NCI-H345 (cell line): ENCODE measurements at places on chromosomes 7 and 10.
A peak's percentile ranks its signal among the peaks of the same experiment; 100 is the strongest.

DNA sequence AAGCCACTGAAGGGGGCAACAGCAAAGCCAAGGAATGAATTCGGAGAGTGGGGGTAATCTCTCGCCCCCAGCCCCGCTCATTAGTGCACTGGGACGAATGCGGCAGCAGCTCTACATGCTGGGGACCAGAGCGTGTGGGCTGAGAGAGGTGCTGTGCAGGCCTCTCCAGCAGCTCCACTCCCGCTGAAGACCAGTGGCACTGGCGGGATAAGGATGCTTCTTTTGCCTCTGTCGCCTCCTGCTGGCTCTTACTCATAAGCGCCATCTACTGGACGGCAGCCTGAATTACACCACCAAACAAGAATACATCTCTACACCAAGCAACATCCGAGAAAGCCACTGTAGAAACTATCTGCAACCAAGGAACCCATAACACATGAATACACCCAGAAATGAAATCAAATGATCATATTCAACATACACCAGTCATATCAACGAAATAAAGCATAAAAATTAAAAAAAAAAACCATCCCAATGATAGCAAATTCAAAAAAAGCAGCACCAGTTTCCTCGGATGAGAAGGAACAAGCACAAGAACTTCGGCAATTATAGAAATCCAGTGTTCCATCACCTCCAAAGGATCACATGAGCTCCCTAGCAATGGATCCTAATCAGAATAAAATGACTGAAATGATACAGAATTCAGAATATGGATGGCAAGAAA lies 79.0 kb upstream of the TMEM168 start:
- DNase-seq: no peak

GRCh38 chr7:150326657-150327268 lies 3.4 kb upstream of the ACTR3C start:
- no peak for DNase-seq

GRCh38 chr7:106010331-106010730 lies 47.3 kb downstream of the CDHR3 start:
- DNase-seq: no peak

DNA sequence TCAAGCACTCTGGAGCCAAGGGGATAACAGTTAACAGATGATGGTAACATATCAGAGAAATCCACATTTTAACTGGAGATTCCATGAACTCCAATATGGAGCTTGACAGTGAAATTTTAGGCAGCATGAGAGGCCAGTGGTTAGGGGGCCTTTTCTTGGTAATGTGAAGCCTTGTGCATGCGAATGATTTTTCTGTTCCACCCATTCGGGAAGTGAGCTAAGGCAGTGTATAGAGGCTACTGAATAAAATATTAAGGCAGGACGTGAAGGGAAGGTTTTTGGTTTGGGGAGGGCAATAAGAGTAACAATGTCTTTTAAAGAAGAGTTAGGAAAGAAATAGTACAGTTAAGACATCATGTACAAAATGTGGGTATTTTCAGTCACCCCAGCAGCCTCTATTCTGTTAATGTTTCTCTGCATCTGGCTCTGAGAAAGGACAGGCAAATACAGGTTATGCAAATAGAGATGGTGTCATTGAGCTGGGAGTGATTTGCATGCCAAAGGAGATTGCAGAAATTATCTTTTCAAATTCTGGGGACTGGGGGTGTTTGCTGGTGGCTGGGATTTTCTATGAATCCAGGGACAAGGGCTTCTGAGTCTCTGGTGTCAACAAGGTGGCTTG lies 6.8 kb upstream of the TAS2R60 start:
- no peak for DNase-seq

- peak; percentile 55 for DNase-seq
Observed at GRCh38 chr7:106064771-106065574, 47.1 kb downstream of the SYPL1 start.

- DNase-seq: no peak
Observed at GRCh38 chr7:21782996-21783395, 162.7 kb downstream of the CDCA7L start.

GRCh38 chr7:134771889-134772288 lies 7.5 kb upstream of the CALD1 start:
- peak; percentile 19 for DNase-seq

- DNase-seq: peak; percentile 16
Observed at GRCh38 chr10:93703066-93703465, 674 bp upstream of the FRA10AC1 start.

GRCh38 chr7:90869335-90869734 lies 273.2 kb downstream of the CDK14 start:
- no peak for DNase-seq

- DNase-seq: no peak
Observed at GRCh38 chr7:42244828-42245227, 7.8 kb upstream of the GLI3 start.

- DNase-seq: no peak
Observed at GRCh38 chr7:158275711-158276413, 311.8 kb downstream of the PTPRN2 start.

DNA sequence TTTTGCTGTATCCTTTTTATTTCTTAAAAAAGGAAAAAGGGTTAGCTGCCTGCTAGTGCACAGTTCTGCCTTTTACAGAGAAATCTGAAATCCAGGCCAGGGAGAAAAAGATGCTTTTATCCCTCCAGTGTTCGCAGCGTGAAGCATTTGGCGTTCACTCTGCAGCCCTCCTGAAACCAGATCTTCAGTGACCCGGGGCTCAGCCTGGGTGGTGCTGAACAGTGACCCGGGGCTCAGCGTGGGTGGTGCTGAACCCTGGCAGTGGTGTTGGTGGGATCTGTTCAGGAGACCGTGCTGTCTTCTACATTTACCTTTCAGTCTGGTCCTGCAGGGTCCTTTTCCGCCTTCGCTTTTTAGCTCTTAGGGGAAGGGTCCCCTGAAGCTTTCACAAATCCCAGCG lies 164.7 kb upstream of the KLF6 start:
- DNase-seq: no peak

DNA sequence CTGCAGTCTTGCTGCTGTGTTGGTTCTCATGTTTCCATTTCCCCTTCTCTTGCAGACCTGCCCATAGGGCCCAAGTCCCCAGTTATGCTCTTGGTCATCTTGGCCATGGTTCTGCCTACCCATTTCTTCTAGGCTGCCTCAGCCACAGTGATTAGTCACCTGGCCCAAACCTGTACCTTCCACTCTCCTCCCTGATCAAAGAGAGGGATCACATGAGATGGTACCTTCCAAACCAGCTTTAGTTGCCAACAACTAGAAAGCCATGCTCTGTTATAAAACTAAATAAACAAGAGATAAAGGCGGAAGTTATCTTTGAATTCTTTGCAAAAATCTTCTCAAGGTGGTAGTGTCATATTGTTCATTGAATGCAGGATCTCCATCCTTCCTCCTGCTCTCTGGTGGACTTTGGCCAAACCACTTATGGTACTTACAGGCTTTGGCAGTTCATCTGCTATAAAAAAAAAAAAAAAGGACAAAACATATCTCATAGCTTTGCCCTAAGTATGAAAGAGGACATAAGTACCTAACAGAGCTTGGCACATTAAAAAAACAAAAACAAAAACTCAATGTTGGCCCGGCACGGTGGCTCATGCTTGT lies 25.8 kb downstream of the TACC2 start:
- no peak for DNase-seq

DNA sequence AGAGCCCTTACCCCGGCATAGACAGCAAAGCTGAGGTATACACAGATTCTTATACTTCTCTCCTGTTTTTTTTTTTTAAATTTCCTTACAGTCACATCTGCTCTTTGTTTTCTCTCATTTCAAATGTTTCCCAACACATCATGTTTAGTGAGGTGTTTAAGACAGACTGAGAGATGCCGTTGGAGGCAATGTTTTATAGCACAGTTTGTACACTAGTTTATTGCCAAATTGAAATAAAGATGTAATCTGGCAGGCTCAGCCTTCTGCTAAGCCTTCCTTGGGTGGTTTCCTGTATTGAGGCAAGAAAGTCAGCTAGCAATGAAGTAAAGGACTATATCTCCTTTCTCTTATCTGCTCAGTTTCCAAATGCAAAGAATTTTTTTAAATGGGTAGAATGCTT lies 393.4 kb downstream of the SORCS1 start:
- no peak for DNase-seq

DNA sequence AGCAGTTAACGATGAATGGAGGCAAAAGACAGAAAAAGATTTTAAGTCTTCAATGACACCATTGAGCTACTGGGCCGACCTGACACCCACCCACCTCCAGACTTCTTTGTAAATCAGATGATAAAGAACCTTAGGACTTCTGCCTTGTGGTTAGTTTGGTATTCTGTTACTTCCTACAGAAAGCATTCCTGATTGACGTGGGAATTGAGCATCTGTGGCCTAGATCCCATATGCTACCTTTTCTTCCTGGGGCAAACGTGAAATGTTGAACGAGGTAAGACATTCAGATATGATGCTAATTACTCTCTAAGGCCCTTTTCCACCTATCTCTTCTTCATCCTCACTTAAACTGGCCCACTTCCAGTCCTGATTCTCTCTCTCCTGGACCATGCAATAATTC lies 10.2 kb downstream of the PRLHR start:
- no peak for DNase-seq

DNA sequence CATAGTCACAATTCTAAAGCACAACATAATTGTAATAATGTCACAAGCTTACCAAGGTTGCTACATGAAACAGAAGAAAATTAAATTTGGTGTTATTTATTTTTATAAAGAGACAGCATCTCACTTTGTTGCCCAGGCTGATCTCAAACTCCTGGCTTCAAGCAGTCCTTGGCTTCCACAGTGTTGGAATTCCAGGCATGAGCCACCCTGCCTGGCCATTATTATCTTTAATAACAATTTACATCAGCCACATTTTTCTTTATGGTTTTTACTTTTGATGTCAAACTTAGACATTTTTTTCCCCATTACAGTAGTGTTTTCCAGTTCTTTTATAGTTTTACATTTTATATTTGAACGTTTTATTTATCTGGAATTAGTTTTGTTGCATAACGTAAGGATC lies 46.7 kb downstream of the BMPR1A start:
- DNase-seq: no peak

GRCh38 chr10:104472957-104473745 lies 119.5 kb downstream of the CFAP58 start:
- DNase-seq: no peak

DNA sequence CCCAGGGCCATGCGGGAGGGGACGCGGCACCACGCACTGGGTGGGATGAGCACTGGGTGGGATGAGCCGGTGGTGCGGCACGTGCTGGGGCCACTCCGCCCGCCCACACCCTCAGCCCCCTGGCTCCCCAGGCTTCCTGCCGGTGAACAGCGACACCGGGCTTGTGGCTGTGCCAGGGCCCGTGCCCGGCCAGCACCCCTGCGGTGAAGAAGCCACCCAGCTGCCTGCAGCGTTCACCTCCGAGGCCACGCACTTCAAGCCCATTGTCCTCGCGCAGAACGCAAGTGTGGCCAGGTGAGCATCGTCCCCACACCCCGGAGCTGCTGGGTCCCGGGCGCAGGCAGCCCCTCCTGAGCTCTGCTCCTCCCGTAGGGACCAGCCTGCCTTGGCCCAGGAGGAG lies 31.8 kb upstream of the UTF1 start:
- DNase-seq: no peak

GRCh38 chr7:1946773-1947450 lies 276.8 kb downstream of the ELFN1 start:
- no peak for DNase-seq

- peak; percentile 7 for DNase-seq
Observed at GRCh38 chr7:26705567-26705966, 158.8 kb downstream of the SKAP2 start.

DNA sequence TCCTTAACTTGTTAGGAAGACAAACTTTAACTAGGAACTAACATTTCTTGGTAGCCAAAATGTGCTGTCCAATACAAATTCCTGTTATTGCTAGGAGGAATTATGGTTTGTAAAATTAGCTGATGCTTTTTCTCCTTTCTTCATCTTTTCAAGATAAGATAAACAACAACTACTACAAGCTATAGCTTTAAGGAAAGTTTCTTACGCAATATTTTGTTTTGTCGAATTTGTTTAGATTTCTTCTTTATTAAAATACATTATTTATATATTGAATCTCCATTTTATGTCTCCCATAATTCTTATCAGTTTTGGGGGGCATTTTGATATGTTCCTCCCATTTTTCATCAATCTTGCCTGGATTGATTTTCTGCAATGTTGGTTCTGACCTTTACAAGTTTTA lies 277.5 kb downstream of the SUGCT start:
- no peak for DNase-seq

GRCh38 chr10:75498884-75499350 lies 67.5 kb downstream of the LRMDA start:
- DNase-seq: no peak

DNA sequence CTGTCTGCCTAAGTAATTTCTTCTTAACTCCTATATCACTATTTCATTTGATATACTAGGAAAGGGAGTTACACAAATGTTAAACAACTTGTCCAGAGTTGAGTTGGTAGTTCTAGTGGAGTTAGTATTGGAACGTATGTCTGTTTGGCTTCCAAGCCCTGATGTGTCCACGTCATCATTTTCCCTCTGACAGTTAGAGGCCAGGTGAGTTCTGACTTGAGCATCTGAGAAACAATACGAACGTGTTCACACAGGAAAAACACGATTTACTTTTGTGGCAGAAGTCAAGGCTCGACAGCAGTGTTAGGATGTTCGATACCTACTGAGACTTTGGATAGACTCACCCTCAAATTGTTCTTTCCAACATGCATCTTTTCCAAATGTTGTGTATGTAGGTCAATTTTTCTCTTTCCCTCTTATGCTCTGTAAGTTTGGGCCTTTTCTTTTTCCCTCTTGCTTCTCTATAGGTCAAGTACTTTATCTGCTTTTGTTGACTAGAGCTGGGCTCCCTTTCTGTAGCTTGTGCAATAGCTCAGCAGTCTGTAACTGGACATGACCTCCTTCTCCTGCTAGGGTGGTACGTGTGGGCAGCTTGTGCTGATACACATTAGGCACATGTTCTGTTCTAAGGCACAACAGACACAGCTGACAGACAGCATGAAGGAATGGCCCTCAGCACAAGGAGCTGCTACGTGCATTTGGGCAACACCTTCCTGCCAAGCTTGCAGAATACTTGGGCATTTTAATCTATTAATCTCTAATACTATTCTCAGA lies 222.9 kb downstream of the PTEN start:
- no peak for DNase-seq
